ENCODE measurements at places on chromosomes 16 and 17.

GRCh38 chr16:4315186-4316107, at the start of gene GLIS2:
Gene GLIS2 (plus strand): TSS chr16:4316067. CDS start chr16:4332281, 16,214 bp downstream.
- DNase-seq, result peak; percentile 24

DNA sequence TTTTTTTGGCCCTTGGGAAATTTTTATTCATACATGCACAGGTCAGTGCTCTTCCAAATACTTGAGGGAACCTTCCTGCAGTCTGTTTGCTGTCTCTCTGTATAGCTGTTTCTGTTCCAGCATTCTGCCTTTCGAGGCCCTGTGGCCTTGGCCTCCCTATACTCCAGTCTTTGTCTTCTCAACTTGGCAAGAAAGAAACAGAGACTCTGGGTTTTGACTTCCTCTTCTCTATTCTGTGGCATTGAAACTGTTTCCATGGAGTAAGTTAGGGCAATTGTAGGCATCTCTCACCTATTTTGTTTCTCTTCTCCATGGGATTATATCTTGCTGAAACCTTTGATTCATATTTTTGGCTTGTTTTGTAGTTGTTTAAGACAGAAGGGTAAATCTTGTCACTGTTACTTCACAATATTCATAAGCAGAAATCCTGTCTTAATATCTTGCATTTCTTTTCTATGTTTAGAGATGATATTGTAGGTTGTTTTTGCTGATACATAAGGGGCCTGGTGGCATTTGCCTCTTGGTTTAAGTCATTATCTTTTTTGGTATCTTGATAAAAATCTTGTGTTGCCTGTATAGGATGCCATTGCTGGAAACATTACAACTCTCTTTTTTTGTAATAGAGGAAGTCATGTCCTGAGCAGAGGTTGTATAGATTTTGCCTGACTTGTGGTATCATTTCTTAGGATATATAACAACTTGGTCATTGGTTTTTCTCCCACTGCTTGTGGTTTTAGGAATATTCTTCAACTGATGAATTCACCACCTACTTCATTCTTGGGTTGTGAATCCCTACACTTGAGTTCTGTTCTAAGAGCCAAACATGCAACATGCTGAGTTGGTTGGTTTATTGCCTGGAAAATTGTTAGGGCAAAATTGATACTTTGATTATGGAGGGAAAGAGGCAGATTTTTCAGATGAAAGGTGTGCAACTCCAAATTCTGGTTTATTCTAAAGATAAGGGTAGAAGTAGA, 168.6 kb downstream of the FTO start:
- DNase-seq, result no peak

GRCh38 chr17:79799538-79800324, 2.9 kb upstream of the CBX8 start:
- no peak for DNase-seq

GRCh38 chr17:35536664-35537171, 760 bp downstream of the SLFN12L start:
- DNase-seq, result no peak

GRCh38 chr17:50618300-50618699, 16.4 kb upstream of the ABCC3 start:
- no peak for DNase-seq

DNA sequence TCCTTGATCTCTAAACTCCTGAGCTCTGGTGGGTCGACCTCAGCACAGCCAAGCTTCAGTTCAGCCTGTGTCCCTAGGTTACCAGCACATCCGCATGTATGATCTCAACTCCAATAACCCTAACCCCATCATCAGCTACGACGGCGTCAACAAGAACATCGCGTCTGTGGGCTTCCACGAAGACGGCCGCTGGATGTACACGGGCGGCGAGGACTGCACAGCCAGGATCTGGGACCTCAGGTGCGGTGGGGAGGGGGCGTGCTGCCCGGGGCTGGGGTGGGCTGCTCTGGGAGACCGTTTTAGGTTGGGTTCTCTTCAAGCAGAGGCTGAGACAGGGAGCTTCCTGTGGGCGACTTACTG, 1.1 kb downstream of the MLST8 start:
- DNase-seq, result no peak

- DNase-seq, result no peak
Observed at GRCh38 chr16:30085247-30085646, 6.5 kb downstream of the TBX6 start.

GRCh38 chr16:72937916-72938794, 109.8 kb downstream of the ZFHX3 start:
- no peak for DNase-seq

DNA sequence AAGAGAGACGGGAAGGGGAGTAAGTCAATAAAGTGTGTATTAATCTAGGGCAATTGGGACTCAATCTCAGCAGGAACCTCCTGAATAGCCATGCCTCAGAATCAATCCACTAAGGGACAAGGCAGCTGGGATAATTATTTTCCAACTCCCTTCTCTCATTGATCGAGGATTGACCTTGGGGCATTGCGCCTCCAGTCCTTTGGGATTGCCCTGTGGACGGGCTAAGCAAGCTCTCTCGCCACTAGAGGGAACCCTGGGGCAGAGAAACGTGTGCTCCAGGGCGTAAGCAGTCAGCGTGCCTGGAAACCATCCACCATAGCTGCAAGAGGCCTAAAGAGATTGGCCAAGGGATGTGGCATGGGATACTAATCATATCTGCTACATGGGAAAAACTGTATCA, 53.9 kb upstream of the ERCC4 start:
- DNase-seq, result peak; percentile 46

GRCh38 chr17:9332132-9332494, 243.5 kb downstream of the STX8 start:
- DNase-seq, result no peak

Data from NCI-H187 (cell line).